Left cardiac atrium (tissue), 4 donors: ENCODE measurements at places on chromosomes 4 and X.

- peak; percentile 86 for DNase-seq
Observed at GRCh38 chrX:153474718-153475117, 4.3 kb upstream of the HAUS7 start.

GRCh38 chrX:56994375-56995270 is 718 bp downstream of the SPIN3 start:
- peak; percentile 18 for DNase-seq

- DNase-seq: no peak
Observed at GRCh38 chr4:182213004-182213403, 30.2 kb upstream of the TENM3 start.

- DNase-seq: no peak
Observed at GRCh38 chr4:125666635-125667034, 351.9 kb downstream of the FAT4 start.

GRCh38 chrX:131802836-131803626 is 220.1 kb upstream of the STK26 start:
- DNase-seq: peak; percentile 75

DNA sequence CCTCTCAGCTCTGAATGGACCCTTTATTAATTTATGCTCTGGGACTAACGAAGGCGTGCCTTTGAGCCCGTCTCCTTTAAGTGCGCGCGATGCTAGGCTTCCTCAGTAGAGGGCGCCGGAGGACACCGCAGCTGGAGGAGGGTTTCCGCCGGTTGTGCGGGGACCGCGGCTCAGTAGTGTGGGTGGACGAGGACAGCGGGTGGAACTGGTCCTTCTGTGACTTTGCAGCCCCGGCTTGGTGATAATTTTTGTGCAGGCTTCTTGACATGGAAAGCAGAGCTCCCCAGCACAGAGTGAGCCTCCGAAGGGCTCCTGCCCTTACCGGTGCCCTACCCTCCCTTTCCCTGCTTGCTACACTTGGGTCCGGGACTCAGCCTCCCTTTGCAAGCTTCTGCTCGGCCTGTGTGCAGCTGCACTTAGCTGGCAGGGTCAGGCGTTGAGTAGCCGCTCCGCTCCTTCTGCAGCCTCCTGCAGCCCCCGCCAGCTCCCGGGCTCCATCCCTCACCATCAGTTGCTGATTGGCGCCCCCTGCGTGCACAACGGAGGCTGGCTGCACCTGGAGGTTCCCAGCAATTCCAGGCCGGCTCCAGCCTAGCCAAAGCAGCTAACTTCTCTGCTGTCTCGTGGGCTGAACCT is 26.8 kb upstream of the BOD1L1 start:
- peak; percentile 78 for DNase-seq
